ENCODE measurements at places on chromosomes 3 and 15.

- no peak for DNase-seq
Observed at GRCh38 chr3:45035441-45036301, 9.6 kb downstream of the CLEC3B start.

- DNase-seq, result no peak
Observed at GRCh38 chr3:23820888-23821287, 15.1 kb downstream of the UBE2E1 start.

DNA sequence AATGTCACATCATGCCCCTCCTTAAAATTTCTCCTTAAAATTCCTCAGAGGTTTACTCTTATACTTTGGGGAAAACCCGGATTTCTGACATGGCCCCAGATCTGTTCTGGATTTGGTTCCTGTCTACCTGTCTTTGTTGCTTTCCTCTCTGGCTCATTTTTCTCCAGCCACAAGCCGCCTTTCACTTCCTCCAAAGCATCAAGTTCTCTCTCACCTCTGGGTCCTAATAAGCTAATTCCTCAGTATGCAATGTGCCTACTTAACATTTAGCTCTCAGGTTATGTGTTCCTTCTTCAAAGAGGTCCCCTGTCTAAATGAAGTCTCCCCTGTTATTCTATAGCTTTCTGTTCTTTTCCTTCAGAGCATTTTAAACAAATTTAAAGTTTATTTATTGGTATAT lies 16.1 kb downstream of the HMG20A start:
- DNase-seq, result no peak

DNA sequence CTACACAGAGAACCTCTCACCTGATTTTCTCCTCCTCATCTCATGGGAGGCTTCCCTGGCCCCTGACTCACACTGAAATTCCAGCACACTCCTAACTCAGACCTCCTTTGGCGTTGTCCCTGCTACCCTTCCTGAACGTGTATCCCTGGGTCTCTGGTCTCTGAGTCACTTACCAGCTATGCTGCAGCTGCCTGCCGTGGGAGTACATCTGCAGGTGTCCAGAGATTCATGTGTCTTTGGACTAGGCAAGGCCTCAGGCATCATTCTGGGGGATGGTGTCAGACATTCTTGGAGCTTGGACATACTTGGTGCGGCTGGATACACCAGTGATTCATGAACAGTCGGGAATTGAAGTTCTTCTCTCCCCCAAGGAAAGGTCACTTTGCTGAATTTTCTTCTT lies 148.8 kb upstream of the TRIM42 start:
- no peak for DNase-seq

DNA sequence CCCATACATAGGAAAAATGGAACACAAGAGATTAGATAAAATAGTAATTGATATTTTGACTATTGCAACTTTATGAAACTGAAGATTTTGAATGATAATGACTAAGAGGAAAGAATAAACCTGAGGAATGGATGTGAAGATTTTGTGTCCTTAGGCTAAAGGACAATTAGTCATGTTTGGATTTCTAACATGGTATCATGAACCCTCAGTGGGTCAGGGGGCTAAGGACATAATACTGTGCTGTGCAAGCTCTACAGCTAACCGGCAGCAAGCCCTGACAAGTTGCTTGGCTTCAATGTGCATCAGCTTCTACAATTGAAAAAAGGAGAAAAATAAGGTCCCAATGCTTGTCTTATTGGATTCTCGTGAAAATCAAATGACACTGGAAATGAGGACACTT lies 491.0 kb downstream of the MECOM start:
- DNase-seq, result no peak

DNA sequence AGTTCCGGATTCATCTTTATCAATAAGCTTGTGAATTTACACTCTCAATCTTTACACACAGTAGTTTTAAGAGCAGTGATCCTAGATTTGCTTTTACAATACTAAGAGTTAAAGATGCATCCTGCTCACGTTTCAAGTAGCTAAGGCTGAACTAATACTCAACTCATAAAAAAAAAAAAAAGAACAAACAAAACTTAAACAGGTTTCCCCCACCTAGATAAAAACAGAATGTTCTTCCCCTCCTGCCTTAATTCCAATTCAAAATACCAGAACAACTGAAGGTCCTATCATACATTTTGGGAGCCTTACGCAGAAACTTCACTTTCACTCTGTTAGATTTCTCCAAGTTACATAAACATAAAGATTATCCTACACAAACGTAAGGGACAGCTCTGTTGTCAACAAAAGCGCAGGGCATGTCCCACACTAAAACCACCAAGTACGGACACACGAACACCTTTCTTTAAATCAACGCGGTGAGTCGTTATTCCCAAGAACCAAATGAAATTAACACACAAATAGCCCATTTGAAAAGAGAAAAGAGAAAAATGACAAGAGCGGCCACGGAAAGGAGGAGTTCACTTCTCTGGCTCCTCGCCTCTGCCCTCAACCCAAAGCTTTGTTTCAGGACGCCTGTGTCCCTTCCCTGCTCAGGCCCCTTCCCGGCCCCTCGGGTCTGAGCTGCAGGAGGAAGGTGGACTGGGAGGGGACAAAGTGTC lies 941 bp downstream of the CBLB start:
- no peak for DNase-seq

- DNase-seq, result no peak
Observed at GRCh38 chr3:21447476-21448151, 303.4 kb downstream of the ZNF385D start.

Data from stimulated activated CD8-positive, alpha-beta memory T cell treated with anti-CD3 and anti-CD28 coated beads, Interleukin-4, amount 100 ng/mL, for 24 hours (primary cell).